Activated CD4-positive, alpha-beta T cell treated with anti-CD3 and anti-CD28 coated beads, Interleukin-10, Interleukin-2, amounts not matched to agents 100 ng/mL and 50 ng/mL, durations not matched to agents 16 hours and 8 hours (primary cell): ENCODE measurements at places on chromosomes 3 and 15.

DNA sequence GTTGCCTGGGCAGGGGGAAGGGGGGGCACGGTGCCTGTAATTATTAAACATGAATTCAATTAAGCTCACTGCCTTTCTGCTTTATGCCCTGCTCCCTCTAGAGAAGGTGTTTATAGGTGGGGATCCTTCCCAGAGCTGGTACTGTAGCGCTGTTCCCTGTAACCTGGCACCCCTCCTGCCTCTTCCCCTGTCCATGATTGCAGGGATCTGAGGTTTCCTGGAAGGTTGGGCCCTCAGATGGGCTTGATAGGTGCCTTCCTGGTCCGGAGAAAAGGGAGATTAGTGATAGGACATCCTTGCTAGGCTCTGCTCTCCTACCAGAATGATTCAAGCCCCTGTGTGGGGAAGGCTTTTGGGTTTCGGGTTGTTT, 2.1 kb upstream of the FAM131A start:
- no peak for DNase-seq

DNA sequence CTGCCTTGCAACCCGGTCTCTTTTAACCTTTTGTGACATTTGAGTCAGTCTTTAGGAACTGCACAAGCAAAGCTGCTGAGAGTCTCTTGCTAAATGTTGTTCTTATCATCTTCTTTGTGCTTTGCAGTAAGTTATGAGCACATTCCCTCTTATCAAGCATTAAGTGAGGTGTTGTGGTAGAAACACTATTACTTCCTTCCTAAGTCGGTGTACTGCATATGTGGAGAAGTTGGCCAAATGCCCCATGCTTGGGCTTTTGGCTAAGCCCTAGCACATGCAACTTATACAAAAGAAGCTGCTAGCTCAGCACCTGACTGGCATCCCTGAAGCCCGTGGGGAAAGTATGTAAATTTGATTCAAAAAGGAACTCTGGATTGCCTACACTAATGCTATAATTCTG, 136.5 kb upstream of the RBMS3 start:
- DNase-seq = no peak

GRCh38 chr3:183481582-183481981, 53.2 kb upstream of the MCF2L2 start:
- DNase-seq = peak; percentile 63

GRCh38 chr3:196875258-196875657, 7.5 kb downstream of the SENP5 start:
- DNase-seq = no peak

DNA sequence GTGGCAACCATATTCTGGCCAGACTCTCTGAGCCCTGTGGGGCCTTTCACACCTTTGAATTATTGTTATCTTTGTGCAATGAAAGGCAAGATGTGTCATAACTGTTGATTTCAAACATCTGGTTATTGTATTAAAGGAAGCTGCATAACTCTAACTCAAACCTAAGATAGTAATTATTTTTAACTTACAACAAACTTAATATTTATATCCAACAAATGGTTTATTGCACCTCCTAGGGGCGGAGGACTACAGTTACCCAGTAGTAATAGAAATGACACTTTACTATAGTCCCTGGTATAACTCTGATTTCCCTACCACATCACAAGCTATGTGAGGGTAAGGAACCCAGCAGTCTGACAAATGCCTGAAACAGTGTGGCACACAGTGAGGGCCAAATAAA, 363.9 kb upstream of the SUCLG2 start:
- DNase-seq = no peak

DNA sequence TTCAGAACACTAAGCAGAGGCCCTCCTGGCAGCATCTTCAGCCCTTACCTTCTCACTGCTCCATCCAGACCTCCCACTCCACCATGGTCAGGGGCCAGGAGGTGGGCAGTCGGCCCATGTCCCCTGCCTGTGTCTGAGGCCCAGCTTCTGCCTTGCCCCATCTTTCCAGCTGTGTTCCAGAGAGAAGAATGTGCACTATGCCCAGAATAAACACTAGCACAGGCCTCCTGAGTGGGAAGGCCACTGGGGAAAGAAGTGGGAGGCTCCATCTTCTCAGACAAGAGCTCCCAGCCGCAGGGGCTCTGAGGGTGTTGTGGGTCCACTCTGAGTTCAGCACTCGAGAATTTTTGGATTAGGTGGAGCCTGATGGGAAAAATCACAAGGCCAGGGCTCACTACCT, 44.5 kb downstream of the ADCY5 start:
- DNase-seq = no peak

DNA sequence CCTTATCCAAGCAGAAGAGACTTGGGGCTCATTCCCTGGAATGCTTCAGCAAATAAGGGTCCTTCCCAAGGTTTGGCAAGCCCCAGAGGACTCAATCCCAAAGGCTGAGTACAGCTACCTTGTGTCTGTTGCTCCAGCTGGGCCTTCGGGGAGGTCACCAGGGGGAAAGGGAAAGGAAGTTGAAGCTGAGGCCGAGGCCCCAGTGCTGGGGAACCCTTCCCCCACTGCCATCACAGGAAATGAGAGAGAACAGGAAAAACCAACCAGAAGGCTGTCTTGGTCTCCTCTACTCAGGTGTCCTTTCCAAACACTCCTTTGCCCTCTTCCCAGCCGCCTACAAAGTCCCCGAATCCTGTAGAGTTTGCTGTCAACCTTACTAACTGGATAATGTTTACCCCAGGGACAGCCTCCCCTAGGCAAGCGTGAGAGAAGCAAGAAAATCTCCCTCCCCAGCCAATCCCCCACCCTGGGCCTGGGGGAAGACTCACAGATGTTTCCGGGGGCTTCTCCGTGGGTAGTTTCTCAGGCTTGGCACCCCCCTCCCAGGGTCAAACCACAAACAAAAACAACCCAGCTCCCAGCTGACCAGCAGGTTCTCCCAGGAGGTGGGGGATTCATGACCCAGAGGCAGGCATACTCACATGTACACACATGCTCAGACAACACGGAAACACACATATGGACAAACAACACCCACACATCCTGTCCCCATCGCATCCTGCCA, 5.5 kb downstream of the CSRNP1 start:
- DNase-seq = peak; percentile 80

DNA sequence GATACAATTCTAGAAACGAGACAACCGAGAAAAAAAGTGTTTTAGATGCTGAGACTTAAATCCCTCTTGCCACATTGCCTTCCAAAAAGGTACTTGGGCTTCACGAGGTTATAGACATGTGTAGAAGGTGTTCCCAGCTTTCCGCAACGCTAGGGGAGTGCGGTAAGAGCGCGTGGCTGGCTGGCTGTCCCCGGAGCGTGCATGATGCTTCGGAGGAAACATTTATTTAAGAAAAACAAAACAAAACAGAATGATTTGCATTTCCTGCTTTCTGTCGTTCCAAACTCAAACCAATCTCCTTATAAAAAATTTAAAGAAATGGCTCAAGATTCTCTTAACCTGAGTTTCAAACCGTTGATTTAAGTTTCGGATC, 841 bp downstream of the SLC6A20 start:
- no peak for DNase-seq

- peak; percentile 26 for DNase-seq
Observed at GRCh38 chr15:90561344-90562244, 31.9 kb downstream of the CRTC3 start.

DNA sequence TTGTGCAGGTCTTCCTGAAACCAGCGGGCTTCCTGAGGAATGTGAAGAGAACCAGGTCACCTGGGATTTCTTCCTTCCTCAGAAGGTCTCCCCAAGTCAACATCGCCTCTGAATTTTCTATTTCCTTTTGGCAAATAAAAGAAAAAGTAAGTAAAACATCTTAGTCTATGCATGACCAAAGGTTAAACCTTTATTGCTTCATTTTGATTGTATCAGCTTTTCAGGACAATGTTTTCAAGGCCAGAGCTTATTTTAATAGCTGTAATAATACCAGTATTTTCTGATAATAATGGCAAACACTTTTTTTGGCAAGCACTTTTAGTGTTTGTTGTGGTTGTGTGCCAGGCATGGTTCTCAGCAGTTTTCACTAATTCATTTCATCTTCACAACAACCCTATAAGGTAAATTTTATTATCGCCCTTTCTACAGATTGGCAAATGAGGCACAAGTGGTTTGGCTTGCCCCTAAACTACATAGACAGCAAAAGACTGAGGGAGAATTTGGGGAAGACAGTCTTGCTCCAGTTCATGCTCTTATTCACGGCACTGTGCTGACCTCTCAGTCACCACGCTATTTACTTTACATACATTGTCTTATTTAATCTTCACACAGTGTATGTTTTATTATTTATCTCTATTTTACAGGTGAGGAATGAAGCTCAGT, 110.4 kb downstream of the RPL22L1 start:
- no peak for DNase-seq

DNA sequence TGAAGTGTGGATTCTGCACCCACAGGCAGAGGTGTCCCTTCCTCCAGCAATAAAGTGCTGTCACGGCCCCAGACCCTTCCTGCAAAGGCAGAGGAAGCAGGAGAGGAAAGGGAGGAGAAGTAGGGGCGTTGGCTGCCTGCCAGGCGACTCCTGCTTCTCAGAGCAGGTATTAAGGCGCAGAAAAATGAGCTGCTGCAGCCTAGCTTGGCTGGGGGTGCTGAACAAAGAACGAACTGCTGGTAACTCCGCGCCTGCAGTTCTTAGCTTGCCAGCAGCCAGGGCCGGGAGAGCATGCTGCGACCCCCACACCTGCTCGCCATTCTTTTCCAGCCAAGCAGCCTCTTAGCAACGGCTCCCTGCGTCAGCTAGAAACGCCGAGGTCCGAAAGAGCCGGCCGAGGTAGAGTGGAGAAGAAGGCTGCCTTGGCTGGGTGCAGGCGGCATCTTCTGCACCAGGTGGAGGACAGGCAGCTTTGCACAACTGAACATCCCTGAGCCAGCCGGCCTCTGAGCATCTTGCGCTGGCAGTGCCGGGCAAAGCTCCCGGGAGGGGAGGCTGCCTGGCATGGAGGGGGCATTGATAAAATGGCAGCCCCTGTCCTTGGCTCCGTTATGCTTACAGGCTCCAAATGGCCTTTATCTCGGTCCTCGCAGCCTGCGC, 296.0 kb downstream of the MEX3B start:
- DNase-seq = no peak
